ENCODE measurements at places on chromosomes 12 and 14.

- DNase-seq = no peak
These were observed 30.4 kb upstream of the PPP2R5E start for GRCh38 chr14:63573581-63573980.

DNA sequence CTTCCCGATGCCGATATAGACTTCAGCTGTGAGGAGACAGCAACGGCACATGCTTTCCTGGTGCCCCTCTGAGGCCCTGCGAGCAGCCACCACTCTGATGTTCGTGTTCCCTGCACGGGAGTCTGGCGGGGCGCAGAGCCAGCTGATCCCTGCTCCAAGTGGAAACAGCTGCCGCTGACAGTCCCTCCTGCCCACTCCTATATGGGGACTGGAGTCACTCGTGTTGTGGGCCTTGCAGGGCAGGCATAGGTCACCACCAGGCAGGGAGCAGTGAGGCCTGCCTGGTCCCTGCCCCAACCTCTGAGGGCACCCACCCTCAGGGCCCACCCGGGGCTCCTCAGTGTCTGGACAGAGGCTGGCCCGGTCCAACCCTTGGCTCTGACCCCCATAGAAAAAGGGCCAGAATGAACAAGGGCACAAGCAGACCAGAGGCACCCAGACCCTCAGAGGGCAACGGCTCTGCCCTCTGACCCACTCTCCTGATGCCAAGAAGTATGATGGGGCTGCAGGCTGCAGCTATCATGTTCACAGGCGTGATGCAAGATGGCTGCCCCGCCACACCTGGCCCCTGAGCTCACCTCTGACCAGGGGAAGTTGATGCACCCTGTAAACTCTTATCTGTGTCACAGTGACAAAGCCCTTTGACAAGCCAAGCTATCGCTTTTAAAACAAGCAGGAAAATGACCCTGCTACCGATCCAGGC is 181.6 kb downstream of the CALM1 start:
- DNase-seq = peak; percentile 36

DNA sequence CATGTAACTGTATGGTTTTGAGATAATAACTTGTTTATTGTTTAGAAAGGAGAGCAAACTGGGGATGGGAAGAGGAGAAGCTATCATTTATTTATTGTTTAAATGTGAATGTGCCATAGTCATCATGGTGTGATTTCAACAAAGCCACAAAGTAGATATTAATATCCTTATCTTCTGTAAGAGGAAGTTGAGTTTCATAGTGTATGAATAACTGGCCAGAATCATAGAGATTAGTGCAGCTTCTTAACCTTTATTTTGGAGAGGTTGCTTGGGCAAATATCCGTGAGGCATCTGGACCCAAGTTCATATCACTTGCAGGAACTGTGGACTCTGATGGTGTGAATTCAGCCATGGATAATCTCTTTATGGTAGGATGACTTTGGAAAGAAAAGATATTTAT is 26.8 kb upstream of the LYZ start:
- no peak for DNase-seq

DNA sequence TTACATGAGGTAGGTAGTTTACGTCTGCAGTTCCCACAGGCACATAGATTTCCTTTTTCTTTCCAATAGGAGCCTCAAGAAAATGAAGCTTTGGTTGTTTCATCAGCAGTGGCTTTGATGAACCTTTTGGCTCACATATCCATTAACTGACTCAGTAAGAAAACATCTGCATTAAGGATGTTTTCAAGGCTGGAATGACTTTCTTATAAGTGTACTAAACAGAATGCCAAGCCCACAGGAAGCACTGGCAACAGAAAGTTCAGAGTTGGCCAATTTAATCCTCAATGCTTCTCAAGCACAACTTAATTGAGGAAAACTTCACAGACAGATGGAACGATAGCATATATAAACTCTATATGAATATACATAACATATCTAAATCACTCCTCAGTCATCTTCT is 63.5 kb downstream of the ST8SIA1 start:
- no peak for DNase-seq

- DNase-seq = no peak
These were observed 8.6 kb downstream of the LGR5 start for GRCh38 chr12:71448150-71448581.

DNA sequence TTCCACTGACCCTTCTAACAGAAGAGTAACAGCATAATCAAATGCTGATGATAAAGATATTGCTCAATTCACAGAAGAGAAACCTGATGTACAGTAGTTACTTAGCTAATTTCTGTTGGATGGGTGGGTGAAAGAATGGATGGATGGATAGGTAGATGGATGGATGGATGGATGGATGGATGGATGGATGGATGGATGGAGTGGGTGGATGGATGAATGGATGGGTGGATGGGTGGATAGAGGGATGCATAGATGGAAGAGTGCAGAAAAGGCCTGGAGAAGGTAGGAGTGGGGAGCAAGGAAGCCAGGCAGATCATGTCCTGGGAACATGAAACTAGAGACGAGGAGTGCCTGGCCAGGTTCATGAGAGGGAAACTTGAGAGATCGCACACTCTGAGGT is 520.9 kb downstream of the BCL11B start:
- DNase-seq = no peak

GRCh38 chr14:69091695-69092094 is 61.2 kb downstream of the DCAF5 start:
- no peak for DNase-seq

GRCh38 chr12:117143008-117143532 is 43.9 kb upstream of the TESC start:
- DNase-seq = no peak
